Neural crest cell (in vitro differentiated cells): ENCODE measurements at places on chromosomes 6 and 20. TPM values are rescaled to one million over a fixed set of nuclear protein-coding genes. Genes with fewer than 3 reads are reported as not detected.

DNA sequence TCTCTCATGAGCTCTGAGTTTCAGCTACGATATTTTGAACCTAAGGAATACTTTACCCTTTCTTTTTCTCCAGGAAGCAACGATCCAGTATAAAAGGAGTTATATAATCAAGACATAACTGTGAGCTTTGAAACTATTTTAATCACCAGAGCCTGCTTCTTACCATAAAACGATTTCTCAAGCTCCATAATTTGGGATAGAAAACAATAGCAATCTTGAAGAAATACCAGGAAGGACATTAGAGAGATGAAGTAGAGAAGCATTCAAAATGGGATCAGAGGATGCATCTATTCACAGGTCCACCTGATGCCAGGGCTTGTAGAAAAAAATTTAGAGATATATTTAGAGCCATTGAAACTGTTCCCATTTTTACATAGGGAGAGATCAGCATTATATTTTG lies 135.9 kb downstream of the FUT9 start:
- H3K4me3 ChIP-seq: no peak overlapping the region
- no peak overlapping the region for H3K27ac ChIP-seq
- no peaks in the 10 kb centered on the region for H3K4me1 ChIP-seq
- no peaks in the 10 kb centered on the region for H3K36me3 ChIP-seq

DNA sequence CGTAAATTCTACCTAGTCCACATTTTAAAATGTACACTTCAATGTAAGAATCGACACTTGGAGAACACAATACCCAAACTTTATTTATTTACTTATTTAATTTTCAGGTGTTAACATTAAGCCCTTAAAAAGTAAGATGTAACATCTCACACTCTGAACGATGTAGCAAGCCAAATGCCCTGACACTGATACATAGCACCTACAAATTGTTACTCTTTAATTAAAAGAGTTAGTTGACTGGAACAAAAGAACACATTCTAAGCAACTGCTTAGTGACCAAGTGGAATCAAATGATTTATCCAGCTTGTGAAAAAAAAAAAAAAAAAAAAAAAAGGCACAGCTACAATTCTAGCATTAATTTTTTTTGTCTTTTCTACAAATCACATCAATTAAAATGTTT lies 292.1 kb upstream of the THEMIS start:
- peaks cover 5% of the 10 kb centered on the region for H3K4me1 ChIP-seq
- no peaks in the 10 kb centered on the region for H3K36me3 ChIP-seq
- no peak overlapping the region for H3K4me3 ChIP-seq
- H3K27me3 ChIP-seq: no peaks in the 10 kb centered on the region

DNA sequence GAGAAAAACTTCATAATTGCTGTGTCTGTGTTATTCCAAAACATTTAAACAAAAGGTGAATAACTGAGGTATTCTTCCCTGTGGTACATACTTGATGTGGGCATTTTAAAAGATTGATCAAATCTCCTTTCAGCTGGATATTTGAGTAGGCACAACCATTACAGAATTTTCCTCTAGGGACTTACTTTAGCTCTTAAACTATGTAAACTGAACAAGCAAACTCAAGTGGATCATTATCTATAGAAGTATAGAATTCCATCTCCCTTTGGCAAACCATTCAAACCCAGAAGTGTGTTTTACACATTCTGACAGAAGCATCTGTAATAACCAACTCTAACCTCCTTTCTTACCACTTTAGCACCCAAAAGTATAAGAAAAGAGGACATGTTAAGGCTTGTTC lies 241.4 kb downstream of the ESR1 start:
- H3K4me1 ChIP-seq: no peaks in the 10 kb centered on the region
- DNase-seq: no peak
- H3K4me3 ChIP-seq: no peak overlapping the region
- H3K36me3 ChIP-seq: no peaks in the 10 kb centered on the region
- peaks cover 3% of the 10 kb centered on the region for H3K27me3 ChIP-seq

- no peak overlapping the region for H3K27ac ChIP-seq
- H3K36me3 ChIP-seq: no peaks in the 10 kb centered on the region
- H3K4me3 ChIP-seq: no peak overlapping the region
- peaks cover 15% of the 10 kb centered on the region for H3K4me1 ChIP-seq
- no peak for DNase-seq
Observed at GRCh38 chr20:40232756-40233155, 456.3 kb downstream of the MAFB start.

DNA sequence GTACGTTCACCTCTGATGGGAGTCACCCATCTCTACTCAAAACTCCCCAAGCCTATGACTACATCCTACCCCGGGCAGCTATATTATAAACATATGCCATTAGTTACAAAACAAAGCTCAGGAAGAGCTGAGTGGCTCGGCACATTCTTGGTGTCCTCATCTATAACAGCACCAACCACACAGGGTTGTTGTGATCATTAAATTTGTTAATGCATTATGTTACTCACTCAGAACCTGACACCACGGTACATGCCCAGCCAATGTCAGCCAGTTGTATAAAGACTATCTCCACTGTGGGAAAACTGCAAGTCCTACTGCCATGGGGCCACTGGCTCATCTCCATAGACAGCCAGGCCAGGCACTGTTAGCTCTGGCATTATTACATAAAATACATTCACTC lies 7.7 kb downstream of the CDK5RAP1 start:
- peaks cover 20% of the 10 kb centered on the region for H3K36me3 ChIP-seq
- H3K4me3 ChIP-seq: peak overlapping the region; percentile 29
- H3K27me3 ChIP-seq: no peaks in the 10 kb centered on the region
- H3K4me1 ChIP-seq: no peaks in the 10 kb centered on the region
- no peak for DNase-seq
- no peak overlapping the region for H3K27ac ChIP-seq

The UBD gene
- total RNA-seq: not detected in 2 replicates

The NSFL1C gene
- total RNA-seq: 93.9 and 97.7 TPM in 2 replicates

The SNAP91 gene
- 8.1 and 8.7 TPM in 2 replicates for total RNA-seq

The TFAP2A gene
- total RNA-seq: 8.2 and 9.6 TPM in 2 replicates
